ENCODE measurements at places on chromosomes 1 and 21. TPM values are rescaled to one million over a fixed set of nuclear protein-coding genes. Genes with fewer than 3 reads are reported as not detected.

CLCA4 gene
- polyA plus RNA-seq, result not detected

VANGL2 gene
- polyA plus RNA-seq, result 3.2 TPM

LUZP1 gene
- 13.1 TPM for polyA plus RNA-seq

RGS8 gene
- polyA plus RNA-seq, result not detected

TRIM17 gene
- polyA plus RNA-seq, result 0.39 TPM

CFHR4 gene
- not detected for polyA plus RNA-seq

DIO1 gene
- polyA plus RNA-seq, result not detected

LAX1 gene
- polyA plus RNA-seq, result not detected

ADCY10 gene
- 0.03 TPM for polyA plus RNA-seq

SIM2 gene
- polyA plus RNA-seq, result 7.5 TPM

ALPL gene
- 2.4 TPM for polyA plus RNA-seq

LCK gene
- not detected for polyA plus RNA-seq

OR2M3 gene
- polyA plus RNA-seq, result not detected

LDLRAD1 gene
- not detected for polyA plus RNA-seq

CADM3 gene
- polyA plus RNA-seq, result not detected

MIXL1 gene
- not detected for polyA plus RNA-seq

All from IMR-90 (cell line).